Glutamatergic neuron (in vitro differentiated cells): ENCODE measurements at places on chromosomes 3 and 15. TPM values are rescaled to one million over a fixed set of nuclear protein-coding genes. Genes with fewer than 3 reads are reported as not detected.

CD96 gene
- not detected for total RNA-seq

OIP5 gene
- 1.5 TPM for total RNA-seq

ARPIN gene
- 9.0 TPM for total RNA-seq

ACKR2 gene
- total RNA-seq: 0.64 TPM

SEMA7A gene
- total RNA-seq: 16.2 TPM

FMN1 gene
- 1.1 TPM for total RNA-seq

SERINC4 gene
- not detected for total RNA-seq

ZFYVE19 gene
- 11.8 TPM for total RNA-seq

SLC22A13 gene
- total RNA-seq: 1.5 TPM

GOLGA6L10 gene
- total RNA-seq: 0.96 TPM

PPP1R14D gene
- not detected for total RNA-seq

CHL1 gene
- 35.5 TPM for total RNA-seq

PLSCR2 gene
- not detected for total RNA-seq

SUSD5 gene
- total RNA-seq: 2.0 TPM

ASB14 gene
- not detected for total RNA-seq

C3orf20 gene
- total RNA-seq: not detected

FGD5 gene
- total RNA-seq: 3.1 TPM

KLHL6 gene
- not detected for total RNA-seq

NPAP1 gene
- total RNA-seq: 0.07 TPM

SH2D7 gene
- total RNA-seq: not detected

BSN gene
- 46.9 TPM for total RNA-seq

RHOV gene
- total RNA-seq: 1.8 TPM

ROPN1 gene
- total RNA-seq: not detected

FOXL2 gene
- total RNA-seq: not detected
